Esophagus mucosa (tissue), 1 donor: ENCODE measurements at places on chromosomes 11 and 22. TPM values are rescaled to one million over a fixed set of nuclear protein-coding genes. Genes with fewer than 3 reads are reported as not detected.
A peak's percentile ranks its signal among the peaks of the same experiment; 100 is the strongest.

Gene SIAE
- total RNA-seq, result 28.3 TPM

- no peak for ATAC-seq
Observed at GRCh38 chr11:1520663-1521267, 34.2 kb upstream of the MOB2 start.

DNA sequence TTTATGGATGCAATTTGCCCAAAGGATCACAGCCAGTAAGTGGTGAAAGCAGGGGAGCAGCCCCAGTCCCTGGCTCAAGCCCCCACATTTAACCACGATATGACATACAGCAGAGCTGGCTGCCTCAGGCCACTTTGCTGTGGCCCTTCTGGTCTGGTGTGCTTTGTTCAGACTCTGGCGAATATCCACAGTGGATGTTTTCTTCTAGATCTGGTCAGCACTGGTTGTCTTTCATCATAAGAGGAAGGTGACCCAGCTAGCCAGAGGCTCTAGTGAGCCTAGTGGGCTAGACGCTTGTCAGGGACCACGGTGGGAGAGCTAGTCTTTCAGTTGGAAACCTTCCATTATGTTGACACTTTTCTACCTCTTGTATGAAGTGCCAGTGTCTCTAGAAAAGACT lies 42.5 kb downstream of the DGCR2 start:
- no peak for ATAC-seq

GRCh38 chr22:35337932-35338331 lies 38.2 kb downstream of the TOM1 start:
- no peak for ATAC-seq

DNA sequence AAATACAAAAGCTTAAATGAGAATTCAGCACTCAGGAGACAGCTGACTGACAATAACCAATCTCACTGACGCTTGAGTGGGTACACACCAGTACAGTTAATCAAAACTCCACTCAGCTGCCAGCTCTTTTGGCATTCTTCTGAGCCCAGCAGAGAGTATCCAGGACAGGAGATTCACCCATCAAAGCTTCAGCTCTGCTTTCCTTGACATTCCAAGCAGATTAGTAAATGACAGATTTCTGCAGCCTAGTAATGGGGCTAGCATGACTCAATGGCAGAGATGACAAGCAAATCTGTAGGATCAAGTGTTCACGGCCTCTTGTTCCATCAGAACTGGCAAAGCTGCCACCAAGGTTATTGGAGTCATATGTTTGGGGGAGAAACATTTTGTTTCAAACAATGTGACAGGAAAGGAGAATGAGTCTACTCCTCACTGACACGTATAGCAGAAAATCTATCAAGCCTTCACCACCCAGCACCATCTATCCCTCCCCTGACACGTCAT lies 420.0 kb downstream of the DYNC2H1 start:
- peak; percentile 65 for ATAC-seq

GRCh38 chr11:64771861-64772260 lies 6.5 kb downstream of the SF1 start:
- ATAC-seq, result no peak

DNA sequence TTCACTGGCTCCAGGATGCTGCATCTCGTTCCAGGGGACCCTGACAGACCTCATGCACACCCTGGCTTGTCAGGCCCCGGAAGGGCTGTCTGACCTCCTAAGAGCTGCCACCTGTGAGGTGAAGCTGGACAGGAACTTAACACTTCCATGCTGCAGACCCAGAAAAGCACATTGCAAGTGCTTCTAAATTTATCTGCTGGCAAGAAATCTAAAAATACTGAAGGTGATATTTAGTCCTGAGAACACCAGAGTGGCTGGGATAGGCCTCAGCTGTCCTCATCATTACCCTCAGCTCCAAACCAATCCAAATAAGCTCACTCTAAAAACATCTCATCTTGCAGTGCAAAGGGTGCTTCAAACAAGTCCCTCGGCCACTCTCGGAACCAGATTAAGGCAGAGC lies 46.7 kb downstream of the ABTB2 start:
- ATAC-seq, result no peak

DNA sequence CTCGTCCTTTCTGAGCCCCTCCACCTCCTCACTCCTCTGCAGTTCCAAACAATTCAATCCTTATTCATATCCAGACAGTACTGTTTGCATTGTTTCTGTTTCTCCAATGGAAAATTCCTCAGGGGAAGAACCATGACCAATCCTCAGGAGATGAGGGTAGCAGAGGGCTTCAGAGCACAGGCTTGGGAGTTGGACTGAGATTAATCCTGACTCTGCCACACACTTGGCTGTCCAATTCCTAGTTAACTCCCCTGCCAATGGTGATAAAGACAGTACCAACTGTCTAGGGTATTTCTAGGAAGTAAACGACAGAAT lies 58.0 kb downstream of the MICAL3 start:
- ATAC-seq, result no peak

DNA sequence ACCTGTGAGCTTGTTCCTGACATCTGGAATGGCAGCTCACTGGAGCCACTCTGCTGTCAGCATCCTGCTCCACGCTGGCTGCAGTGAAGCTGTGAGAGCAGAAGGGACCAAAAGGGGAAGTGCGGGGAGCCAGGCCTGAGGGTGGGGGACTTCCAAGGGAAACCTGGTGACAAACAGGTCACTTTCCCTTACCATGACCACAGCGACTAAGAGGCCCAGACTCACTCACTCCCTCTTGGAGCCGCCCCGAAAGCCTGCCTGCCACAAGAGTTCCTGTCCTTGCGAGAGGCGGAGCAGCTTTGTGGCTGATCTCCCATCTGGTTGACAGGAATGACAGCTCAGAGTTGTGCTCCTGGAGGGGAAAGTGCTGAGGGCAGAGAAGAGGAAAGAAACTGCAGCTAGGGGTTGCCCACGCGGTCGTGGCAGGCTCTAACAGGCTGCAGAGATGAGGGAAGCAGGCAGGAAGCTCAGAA lies 183.8 kb upstream of the NTM start:
- no peak for ATAC-seq

DNA sequence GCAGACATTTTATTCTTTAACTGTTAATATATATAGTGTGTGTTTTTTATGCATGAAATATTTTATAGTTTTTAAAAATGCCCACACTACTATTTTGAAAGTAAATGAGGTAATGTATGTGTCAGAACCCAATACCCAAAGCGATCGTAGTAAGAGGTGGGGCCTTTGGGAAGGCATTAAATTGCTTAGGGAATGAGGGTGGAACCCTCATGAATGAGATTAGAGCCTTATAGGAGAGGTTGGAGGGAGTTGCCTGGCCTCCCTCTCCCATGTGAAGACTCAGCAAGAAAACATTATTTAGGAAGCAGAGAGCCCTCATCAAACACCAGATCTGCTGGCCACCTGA lies 11.1 kb downstream of the KLHL35 start:
- ATAC-seq, result no peak

GRCh38 chr11:21415606-21416005 lies 746.2 kb downstream of the NELL1 start:
- no peak for ATAC-seq

Gene C11orf91
- total RNA-seq, result 1.1 TPM

GRCh38 chr22:30605449-30606110 lies 1.4 kb upstream of the TCN2 start:
- no peak for ATAC-seq

DNA sequence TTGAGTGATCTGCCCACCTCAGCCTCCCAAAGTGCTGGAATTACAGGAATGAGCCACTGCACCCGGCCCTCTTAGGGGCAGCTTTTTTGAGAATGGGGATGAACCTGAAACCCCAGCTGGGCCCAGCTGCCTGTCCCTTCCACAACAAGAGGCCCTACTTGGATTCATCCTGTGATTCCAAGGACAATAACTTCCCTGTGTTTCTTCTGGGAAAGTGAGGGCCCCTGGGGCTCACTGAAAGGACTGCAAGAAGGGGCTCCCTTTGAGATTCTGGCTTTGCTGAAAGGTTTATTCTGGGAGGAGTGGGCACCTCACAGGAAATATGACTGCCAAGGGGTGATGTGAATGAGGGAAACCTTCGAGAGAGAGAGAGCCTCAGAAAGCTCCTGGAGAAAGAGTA lies 12.3 kb upstream of the GNAZ start:
- no peak for ATAC-seq

GRCh38 chr11:44008088-44008501 lies 39.7 kb upstream of the ACCSL start:
- ATAC-seq, result no peak

Gene TLCD5
- 0.48 TPM for total RNA-seq

DNA sequence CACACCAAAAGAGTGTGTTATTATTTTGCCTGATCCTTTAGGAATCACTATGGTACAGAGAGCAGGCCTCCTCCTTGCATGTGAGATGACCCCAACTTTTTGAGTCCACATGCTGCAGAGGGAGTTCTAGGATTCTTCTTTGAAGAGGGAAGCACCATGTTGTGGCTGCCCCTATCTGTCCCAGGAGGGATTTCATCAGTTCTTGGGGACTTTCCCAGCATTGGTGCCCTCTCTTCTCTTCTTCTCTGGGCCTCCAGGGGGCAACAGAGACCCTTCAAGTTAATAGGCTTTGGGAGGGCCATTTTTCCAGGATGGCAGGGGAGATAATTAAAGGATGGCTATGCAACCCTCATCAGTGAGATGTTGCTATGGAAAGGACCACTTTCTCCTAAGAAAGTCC lies 3.6 kb downstream of the MMP1 start:
- ATAC-seq, result no peak

Gene BACE1
- total RNA-seq, result 17.5 TPM

- peak; percentile 36 for ATAC-seq
Observed at GRCh38 chr11:130979386-130979972, 63.2 kb upstream of the SNX19 start.

Gene DAGLA
- total RNA-seq, result 2.3 TPM

GRCh38 chr11:57709802-57710367 lies 2.1 kb downstream of the MED19 start:
- no peak for ATAC-seq

DNA sequence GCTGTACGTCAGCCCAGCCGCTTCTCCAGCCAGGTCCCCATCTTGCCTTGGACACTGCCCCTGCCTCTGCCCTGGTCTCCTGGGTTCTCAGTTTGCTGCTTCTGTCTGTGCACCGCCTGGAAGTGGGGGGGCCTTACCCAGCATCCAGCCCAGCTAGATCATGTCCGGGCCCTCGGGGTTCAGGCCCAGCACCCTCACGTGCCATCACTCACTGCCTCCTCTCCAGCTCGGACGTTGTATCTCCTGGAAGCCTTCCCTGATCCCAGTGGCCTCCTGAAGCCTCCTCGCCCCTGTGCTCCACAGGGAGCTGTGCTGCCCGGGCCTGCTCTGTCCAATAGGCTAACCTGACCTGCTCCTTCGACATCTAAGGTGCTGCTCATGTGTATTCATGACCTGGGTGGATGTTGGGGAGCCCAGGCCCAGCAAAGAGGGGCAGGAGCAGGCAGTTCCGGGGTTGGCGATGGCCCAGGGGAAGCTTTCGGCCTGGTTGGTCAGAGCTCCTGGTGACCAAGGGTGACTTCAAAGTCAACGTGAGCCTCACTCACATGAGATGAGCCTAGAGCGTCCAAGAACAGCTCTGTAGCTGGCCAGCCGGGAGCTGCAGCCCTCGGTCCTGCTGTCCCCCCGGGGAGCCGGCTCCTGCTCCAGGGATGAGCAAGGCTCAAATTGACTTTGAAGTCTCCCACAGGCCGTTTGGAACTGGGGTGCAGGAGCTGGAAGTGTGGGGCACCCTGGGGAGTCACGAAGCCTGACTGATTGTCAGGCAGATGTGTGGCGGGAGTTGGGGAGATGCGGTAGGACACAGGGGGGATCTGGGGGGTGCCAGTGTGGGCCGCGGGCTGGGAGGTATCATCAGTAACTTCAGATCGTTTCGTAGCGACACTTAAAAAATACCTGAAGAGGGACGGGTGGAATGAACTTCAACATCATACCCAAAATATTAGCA lies 5.2 kb upstream of the ASCL2 start:
- no peak for ATAC-seq

Gene DRD2
- 0.08 TPM for total RNA-seq

- ATAC-seq, result no peak
Observed at GRCh38 chr11:76071090-76071489, 135.2 kb downstream of the WNT11 start.

Gene CYP2D6
- 1.1 TPM for total RNA-seq

- ATAC-seq, result no peak
Observed at GRCh38 chr22:35053060-35053835, 12.7 kb upstream of the ISX start.

Gene THOC5
- 30.1 TPM for total RNA-seq

DNA sequence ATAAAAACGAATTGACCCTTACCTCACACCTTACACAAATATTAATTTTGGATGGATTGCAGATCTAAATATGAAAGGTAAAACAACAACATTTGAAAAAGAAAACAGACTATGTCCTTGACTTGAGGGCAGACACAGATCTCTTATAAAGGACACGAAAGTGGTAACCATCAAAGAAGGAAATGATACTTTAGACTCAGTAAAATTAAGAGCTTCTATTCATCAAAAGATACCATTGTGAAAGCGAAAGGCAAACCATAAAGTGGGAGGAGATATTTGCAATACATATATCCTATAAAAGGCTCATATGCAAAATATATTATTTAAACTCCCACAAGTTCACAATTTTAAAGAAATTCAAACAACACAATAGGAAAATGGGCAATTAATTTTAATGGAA lies 5.0 kb downstream of the HEPACAM start:
- no peak for ATAC-seq

GRCh38 chr22:45889539-45890350 lies 87.2 kb downstream of the WNT7B start:
- ATAC-seq, result no peak

Gene GTSE1
- 10.2 TPM for total RNA-seq

- ATAC-seq, result no peak
Observed at GRCh38 chr11:72354356-72355115, 79.8 kb downstream of the CLPB start.

GRCh38 chr11:11998091-11998781 lies 10.2 kb downstream of the DKK3 start:
- ATAC-seq, result peak; percentile 22

Gene IGLL5
- total RNA-seq, result 1.8 TPM

DNA sequence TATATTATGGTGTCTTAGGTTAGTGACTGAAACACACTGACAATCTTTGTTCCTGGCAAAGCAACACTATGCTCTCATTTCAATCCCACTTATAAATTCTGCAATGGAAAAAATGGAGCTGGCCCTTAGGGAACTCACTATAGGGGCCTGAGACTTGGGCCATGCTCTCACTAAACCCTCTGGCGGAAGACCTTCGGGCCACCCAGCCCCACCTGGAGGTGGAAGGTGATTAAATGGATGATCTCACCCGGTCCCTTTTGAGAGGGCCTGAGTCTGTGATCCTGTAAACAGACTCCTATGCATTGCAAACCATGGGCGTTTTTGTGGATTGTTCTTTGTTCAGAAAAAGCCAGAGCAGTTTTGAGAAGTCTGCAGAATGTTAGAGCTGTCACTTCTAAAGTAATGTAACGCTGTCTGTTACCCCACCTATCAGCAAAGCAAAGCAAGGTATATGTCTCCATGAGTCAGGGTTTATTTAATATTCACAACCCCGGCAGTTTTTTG lies 17.0 kb upstream of the CDON start:
- ATAC-seq, result no peak

DNA sequence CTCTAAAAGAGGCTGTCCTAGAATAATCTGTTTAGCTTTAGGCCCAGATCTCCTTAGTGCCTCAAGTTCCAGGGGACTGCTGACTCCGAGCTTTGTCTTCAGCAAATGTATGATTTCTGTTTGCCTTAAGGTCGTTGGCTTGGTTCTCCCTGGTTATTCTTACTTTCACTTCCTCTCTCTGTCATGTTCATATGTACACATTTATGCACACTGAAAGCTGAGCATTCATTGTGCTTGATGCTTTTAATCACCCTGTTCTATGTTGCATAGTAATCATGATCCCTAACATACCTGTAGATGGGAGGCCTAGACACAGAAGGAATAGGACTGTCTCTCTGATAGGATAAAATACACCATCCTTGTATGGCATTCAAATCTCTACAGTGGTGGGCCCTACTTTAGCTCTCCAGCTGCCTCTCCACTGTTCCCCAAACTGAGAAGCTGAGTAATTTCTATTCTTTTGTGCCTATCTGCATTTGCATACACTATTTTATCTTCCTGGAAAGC lies 7.2 kb downstream of the PPFIBP2 start:
- no peak for ATAC-seq
